ENCODE measurements at places on chromosomes 4 and X.

GRCh38 chr4:102778720-102779119, 18.0 kb upstream of the MANBA start:
- no peak for DNase-seq

- DNase-seq, result peak; percentile 57
These were observed 44.1 kb upstream of the CLDN24 start for GRCh38 chr4:183366206-183366835.

DNA sequence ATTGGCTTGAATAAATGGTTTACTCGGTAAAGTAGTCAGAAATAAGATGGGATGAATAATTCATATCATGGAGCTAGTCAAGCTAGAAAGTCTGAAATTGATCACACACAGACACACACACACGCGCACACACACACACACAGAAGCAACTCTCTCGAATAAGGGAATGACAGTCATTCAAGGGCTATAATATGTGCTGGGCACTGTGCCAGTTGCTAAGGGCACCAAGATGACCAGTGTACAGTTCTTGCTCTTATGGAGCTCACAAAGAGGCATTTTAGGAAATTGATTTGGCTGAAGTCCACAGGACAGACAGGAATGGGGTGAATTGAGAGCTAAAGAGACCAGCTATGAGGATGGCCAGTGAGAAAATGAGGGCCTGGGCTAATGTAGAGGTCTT, 34.2 kb upstream of the SH3D19 start:
- DNase-seq, result no peak

GRCh38 chr4:42452823-42453222, 55.5 kb downstream of the SHISA3 start:
- no peak for DNase-seq

DNA sequence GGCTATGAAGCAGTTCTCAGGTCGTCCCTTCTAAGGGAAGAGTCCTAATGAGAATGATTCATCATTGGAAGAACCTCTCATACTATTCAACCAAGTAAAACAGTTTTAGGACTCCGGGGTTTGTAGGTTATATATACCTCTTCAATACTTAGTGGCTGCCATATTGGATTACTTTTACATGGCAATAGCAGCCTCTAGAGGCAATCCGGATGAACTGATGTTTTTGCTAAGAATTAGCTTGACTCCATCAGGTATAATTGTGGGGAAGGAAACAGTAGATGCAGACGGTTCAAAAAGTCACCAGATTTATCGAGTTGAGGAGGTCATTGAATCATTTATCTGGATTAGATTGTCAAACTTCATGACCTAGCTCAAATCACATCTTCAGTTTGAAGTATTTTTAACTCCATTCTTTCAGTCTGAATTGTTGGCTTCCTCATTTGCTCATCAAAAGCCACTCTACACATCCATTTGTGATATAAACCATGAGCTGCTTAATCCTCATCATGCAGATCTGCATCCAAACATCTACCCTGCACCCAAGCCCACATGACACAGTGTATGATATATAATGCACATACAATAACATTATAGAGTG, 28.4 kb downstream of the GUCY1B1 start:
- DNase-seq, result peak; percentile 61

DNA sequence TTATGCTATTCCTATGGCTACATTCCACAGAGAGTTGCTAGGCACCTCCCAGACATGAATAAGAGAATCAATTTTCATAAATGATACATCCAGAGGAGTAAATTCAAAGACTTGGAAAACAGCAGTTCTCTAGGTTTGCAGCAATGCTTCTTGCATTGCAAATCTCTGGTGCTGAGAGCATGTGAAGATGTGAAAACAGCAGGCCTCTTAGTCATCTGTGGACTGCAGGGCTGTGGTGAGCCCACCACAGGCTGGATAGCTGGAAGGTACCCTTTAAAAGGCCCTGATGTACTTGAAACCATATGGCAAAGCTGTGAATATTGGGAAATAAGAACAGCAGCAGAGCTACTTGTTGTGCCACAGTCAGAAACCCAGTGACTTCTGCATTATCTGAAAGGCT, 2135.9 kb downstream of the ARAP2 start:
- DNase-seq, result peak; percentile 73

- no peak for DNase-seq
These were observed 10.2 kb downstream of the DUSP9 start for GRCh38 chrX:153657161-153657560.

GRCh38 chrX:37332987-37333658, 16.0 kb upstream of the PRRG1 start:
- DNase-seq, result no peak

DNA sequence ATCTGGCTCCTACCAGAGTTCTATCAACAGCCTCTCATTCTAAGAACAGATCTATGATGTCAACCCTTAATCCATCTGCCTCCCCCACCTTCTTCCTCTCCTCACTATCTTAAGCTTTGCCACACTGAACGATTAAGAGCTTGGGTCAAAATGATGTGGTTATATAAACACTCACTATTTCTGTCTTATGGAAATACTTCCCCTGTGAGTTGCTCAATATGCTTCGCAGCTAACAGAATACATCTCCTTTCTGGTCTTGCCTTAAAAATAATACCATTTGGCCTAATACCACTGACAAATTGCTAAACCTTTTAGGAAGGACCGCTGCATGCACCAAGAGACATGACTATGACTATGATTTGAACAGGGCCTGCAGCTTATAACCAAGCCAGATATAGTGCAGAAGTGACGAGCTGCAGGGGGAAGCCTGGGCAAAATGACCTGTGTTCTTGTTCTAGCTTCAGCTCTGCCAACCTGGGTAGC, 130.9 kb downstream of the RNF150 start:
- peak; percentile 89 for DNase-seq

GRCh38 chr4:182405087-182405486, 161.9 kb downstream of the TENM3 start:
- DNase-seq, result no peak

DNA sequence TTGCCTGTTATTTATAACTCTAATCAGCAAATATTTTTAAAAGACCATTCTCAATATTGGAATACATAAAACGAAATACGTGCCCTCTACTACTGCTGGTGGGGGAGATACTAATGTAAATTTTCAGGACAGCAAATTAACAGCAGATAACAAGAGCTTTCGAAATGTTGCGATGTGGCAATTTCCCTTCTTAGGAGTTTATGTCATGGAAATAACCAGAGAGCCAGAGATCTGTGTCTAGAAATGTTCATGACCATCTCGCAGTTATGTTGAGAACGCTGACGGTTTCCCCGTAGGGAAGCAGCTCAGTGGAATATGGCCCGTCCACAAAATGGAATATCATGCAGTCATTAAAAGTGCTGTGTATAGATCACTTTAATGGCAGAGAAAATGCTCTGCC, 238.4 kb upstream of the PSAPL1 start:
- DNase-seq, result no peak

DNA sequence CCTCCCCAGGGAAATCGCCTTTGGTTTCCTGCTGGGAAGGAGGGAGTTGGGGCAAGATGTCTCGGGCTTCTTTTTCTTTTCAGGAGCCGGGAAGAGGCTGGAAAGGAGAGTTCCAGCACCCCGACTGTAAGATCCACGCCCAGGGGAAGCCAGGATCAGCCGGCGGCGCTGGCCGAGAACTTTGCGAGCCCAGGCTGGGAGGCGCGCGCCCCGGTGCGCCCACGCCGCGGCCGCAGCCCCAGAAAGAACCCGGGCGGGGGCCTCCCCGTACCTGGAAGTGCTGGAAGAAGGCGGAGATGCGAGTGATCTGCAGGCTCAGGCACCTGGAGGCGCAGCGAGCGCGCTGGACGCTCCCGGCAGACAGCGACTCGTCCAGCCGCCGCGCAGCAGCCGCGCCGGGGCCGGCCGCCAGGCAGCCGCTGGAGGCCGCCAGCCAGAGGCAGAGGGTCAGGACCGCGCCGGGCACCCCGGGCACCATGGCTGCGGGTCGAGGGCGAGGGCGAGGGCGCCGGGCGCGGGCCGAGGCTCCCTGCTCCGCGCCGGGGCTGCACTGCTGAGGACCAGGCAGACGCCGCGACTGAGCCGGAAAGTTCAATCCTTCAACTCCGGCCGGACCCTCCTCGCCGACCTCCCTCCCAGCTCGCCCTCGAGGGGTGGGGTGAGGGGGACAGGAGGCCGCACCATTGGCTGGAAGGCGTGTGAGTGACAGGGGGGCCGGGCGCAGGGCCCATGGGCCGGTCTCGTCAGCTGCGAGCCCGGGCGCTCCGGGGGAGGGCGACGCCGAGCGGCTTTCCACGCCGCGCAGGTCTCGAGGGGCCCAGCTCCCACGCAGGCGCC, at the start of gene ANOS1:
Gene ANOS1, minus strand, starts transcription at position 579 of the 837 bp plus-strand sequence. Its CDS starts 101 bp downstream, at position 478.
- DNase-seq, result peak; percentile 8

DNA sequence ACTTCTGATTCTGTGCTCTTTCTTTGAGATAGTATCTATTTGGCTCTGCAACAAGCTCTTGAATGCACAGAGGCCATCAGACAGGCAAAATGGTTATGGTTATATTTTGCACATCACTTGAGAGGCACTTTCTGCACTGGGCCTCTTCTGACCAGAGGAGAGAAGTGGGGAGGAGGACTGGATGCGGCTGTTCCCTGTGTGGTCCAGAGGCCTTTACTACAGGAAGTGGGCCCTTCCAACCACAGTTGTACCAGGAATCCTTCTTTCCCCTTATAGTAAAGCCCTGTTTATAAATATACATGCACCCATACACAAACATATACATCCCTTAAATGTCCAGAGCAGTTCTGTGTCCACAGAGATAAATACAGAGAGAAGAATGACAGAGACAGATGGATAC, 182.7 kb upstream of the HHIP start:
- no peak for DNase-seq

- no peak for DNase-seq
These were observed 5.9 kb downstream of the TSR2 start for GRCh38 chrX:54446084-54446483.

DNA sequence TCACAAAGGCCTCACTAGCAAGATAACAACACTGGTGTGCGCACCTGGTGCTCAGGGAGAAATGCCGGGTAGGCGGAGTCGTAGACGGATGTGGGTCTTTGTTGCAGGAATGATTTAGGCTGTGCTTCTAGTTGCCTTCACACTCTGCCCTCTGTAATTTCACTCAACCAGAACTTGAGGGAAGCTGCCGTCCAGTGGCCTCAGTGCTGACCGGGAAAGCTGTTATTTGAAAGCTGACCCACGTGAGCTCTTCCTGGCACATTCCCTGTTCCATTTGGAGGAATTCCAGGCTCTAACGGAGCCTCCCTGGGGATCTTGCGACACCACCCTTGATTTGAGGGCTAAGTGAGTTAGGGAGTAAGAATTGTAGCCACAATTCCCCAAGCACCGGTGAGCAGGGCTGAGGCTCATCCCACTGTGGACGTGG, 15.9 kb downstream of the SH3TC1 start:
- DNase-seq, result peak; percentile 59

GRCh38 chrX:109728173-109728535, 4.9 kb downstream of the ACSL4 start:
- no peak for DNase-seq

- no peak for DNase-seq
These were observed 43.6 kb downstream of the TIGD4 start for GRCh38 chr4:152735906-152736305.

GRCh38 chrX:137916090-137916746, 350.3 kb downstream of the ZIC3 start:
- no peak for DNase-seq

GRCh38 chr4:122434285-122434684, 22.2 kb downstream of the IL2 start:
- no peak for DNase-seq

GRCh38 chr4:56575820-56576429, 70.3 kb downstream of the ARL9 start:
- DNase-seq, result peak; percentile 41

GRCh38 chrX:10387011-10387410, 230.2 kb downstream of the CLCN4 start:
- peak; percentile 3 for DNase-seq

- no peak for DNase-seq
These were observed 90.1 kb upstream of the RPL34 start for GRCh38 chr4:108529984-108530905.

GRCh38 chr4:185965426-185966384, 103.3 kb upstream of the TLR3 start:
- no peak for DNase-seq

DNA sequence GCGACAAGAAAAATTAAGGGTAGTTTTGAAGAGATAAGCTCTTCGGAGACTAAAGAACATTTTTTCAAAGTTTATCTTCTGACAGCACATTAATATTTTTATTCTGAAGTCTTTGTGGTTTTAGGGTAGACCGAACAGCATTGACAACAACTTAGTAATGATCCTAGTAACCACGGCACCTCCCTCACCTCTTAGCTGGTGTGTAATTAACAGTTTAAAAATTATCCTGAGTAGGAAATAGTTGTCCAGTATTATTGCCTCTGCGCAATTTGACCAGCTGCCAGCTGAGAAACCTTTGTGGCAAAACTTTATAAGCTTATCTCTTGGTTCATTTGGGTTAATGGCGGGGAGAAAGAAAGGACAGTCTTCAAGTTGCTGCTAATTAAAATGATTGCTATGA, 213.6 kb downstream of the CBLL2 start:
- DNase-seq, result peak; percentile 14

DNA sequence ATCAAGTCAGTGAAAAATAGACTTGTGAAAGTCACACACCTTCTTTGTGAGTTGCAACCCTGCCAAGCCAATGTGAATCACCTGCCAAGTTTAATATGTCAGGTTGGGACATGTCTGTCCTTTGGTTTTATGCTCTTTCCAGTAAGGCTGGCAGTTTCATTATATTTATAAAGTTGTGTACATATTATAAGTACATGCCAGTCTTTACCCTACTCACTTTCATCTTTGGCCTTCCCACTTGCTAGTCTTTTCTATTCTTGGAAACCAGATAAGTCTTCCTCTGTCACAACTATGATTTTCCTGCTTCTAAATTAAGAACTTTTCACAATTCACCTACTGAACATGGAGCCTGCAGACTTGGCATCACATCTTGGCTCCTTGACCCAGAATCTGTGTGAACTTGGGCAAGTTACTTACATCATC, 680.7 kb upstream of the BOD1L1 start:
- DNase-seq, result no peak

DNA sequence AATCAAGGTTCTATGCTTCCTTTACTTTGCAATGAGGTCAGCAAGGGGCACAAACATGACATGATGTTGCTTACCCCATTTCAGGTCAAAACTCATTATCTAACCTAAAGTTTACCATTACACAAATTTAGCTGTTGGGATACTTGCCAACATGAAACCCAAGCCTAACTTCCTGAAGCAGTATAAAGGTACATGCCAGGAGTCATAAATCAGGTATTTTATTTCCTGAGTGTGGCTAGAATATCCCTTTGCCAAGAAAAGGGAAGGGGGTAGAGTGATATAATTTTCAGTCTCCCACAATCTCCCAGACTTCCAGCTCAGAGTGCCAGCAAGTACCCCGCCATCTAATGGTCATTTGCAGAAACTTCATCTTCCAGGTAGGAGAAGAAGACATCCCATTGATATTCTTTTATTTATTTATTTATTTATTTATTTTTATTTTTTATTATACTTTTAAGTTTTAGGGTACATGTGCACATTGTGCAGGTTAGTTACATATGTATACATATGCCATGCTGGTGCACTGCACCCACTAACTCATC, 136.6 kb downstream of the NEXMIF start:
- no peak for DNase-seq
